ENCODE measurements at places on chromosomes 12 and 14.

DNA sequence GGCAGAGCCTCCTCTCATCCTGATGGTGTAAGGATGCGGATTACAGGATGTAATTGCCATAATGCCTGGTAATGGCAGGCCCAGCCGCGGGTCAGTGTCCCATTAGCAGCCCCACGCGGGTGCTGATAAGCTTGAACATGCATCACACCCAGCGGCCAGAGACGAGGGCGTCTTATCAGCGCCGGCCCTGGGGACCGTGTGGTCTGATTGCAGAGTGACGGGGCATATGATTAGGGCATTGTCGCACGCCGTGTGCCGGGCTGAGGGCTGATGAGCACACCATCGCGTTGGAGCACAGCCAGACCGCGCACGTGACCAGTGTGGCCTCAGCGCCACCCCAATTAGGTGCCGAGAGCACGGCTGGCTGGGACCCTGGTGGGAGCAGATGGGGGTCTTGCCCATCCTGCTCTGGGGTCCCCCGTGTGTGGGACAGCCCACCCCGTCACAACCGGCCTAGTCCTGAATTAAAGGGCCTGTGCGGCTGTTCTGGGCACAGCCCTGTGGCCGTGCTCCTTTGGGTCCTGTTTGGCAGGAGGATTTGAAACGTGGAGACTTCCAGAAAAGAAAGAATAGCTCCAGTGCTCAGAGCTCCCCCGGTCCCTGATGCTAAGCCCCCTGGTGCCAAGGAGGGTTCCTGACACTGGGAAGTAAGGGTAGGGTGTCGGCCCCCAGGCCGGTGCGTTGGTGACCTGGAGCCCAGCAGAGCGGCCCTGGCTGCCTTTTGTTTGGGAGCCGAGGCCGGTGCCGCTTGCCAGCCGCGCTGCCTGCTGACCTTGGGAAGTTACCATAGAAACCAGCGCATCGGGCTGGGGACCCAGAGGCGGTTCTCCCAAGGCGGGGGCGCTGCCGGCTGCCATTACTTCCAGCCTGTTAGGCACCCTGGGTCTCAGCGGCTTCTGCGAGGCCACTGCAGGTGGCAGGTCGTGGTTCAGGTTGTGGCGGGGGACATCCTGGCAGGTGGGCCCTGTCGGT, 20.7 kb downstream of the KIF26A start:
- DNase-seq: no peak

- no peak for DNase-seq
These were observed 987.7 kb downstream of the GALC start for GRCh38 chr14:87005280-87005679.

DNA sequence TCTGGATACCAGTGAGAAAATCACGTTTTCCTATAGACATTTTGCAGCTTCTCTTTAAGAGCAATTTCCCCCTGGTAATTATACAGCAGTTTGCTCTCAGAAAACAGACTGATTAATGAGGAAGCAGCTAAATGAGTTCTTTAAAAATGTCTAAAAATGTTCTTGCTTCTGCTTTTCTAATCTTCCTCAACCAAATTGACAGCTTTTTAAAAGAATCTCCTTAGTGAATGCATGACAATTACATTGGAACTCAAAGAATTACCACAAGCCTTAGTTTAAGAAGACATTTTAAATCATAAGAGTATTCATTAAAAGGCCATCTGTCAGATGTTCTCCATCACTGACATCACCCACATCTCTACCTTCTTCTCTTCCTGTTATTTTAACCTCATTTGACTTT, 135.8 kb upstream of the PLXNC1 start:
- no peak for DNase-seq

GRCh38 chr14:70773182-70773862, 36.0 kb downstream of the MAP3K9 start:
- no peak for DNase-seq
